ENCODE measurements at places on chromosomes 6 and 20. TPM values are rescaled to one million over a fixed set of nuclear protein-coding genes. Genes with fewer than 3 reads are reported as not detected.

DNA sequence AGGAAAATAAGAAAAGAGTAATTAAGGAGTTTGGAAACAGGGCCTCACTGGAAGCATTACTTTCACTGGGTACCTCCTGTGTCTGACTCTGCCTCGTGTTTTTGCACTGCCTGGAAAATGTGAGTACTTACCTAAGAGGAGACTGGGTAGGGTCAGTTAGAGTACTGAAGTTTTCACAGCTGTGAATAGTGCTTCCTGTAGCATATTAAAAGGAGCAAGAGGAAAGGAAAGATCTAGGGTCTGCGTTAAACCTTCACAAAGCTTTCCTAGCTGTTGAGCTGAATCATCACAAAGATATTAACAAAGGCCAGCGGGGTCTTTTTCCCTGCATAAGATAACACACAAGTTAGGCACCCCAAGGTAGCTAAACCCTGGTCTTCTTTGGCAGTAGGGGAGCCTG lies 82.3 kb downstream of the MLIP start:
- H3K27me3 ChIP-seq, result no peaks in the 10 kb centered on the region
- H3K4me3 ChIP-seq, result no peak overlapping the region
- H3K27ac ChIP-seq, result no peak overlapping the region
- peaks cover 10% of the 10 kb centered on the region for H3K4me1 ChIP-seq
- H3K36me3 ChIP-seq, result no peaks in the 10 kb centered on the region

- no peaks in the 10 kb centered on the region for H3K4me1 ChIP-seq
- H3K27ac ChIP-seq, result no peak overlapping the region
- no peaks in the 10 kb centered on the region for H3K36me3 ChIP-seq
- no peak overlapping the region for H3K4me3 ChIP-seq
These were observed 860.4 kb downstream of the EPHA7 start for GRCh38 chr6:92559003-92559402.

DNA sequence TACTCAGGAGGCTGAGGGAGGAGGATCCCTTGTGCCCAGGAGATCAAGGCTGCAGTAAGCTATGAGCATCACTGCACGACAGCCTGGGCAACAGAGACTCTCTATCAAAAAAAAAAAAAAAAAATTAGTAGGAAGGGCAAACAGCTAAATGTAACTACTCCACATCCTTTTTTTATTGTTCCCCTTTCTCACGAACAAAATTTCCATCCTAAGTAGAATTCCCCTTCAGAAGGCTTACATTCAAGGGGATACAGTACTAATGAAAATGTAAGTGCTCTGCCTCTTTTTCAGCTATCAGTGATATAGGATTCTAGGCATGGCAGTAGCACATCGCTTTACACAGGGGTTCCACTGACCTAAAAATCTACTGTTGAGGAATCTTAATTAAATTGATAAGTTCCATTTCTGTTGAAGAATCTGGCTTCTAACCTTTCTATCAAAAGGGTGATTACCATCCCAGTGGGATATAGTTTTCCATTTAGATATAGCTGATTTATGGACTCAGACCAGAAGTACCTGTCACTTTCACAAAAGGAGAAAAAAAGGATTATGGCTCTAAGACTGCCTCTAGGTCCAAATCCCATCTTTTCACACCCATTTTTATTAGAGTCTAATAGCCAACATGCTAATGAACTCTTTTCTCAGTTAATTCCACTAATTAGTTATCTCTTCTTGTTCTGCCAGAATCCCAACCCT lies 2.6 kb downstream of the B4GALT5 start:
- DNase-seq, result no peak
- no peaks in the 10 kb centered on the region for H3K36me3 ChIP-seq
- H3K4me3 ChIP-seq, result peak overlapping the region; percentile 99
- H3K27ac ChIP-seq, result no peak overlapping the region
- peaks cover 72% of the 10 kb centered on the region for H3K4me1 ChIP-seq
- H3K27me3 ChIP-seq, result no peaks in the 10 kb centered on the region

DNA sequence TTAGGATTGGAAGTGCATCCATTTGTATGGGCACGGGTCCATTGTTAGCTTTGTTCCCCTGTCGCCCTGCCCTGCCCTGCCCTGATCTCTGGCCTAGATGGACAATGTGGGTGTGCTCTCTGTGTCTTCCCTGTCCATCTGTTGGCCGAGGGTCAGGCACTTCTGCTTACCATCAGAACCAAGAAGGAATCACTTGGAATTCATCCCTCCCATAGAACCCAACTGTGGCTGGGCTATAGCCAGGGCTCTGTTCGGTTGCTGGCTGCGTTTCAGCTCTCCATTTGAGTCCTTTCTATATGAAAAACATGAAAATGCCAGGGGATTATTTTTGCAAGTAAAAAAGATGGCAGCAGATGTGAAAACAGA lies 26.6 kb upstream of the TULP4 start:
- H3K36me3 ChIP-seq, result no peaks in the 10 kb centered on the region
- peak overlapping the region; percentile 77 for H3K27ac ChIP-seq
- H3K27me3 ChIP-seq, result no peaks in the 10 kb centered on the region
- no peak overlapping the region for H3K4me3 ChIP-seq

DNA sequence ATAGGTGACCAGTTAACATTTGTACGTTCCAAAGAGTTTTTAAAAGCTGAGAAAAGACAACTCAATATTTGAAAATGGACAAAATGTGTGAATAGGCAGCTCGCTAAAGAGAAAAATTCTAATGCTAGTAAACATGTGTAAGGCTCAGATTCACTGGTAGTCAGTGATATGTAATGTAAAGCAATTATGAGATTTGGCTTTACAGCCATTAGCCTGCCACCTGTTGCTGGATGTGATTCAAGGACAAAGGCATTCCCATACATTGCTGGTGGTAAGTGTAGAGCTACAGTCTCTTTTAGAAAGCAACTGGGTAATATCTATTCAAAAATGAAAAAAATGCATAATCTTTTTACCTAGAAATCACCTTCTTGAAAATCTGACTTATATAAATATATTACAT lies 114.3 kb downstream of the COL19A1 start:
- H3K27me3 ChIP-seq, result no peaks in the 10 kb centered on the region
- DNase-seq, result no peak
- H3K36me3 ChIP-seq, result no peaks in the 10 kb centered on the region
- no peak overlapping the region for H3K4me3 ChIP-seq
- no peak overlapping the region for H3K27ac ChIP-seq
- no peaks in the 10 kb centered on the region for H3K4me1 ChIP-seq

DNA sequence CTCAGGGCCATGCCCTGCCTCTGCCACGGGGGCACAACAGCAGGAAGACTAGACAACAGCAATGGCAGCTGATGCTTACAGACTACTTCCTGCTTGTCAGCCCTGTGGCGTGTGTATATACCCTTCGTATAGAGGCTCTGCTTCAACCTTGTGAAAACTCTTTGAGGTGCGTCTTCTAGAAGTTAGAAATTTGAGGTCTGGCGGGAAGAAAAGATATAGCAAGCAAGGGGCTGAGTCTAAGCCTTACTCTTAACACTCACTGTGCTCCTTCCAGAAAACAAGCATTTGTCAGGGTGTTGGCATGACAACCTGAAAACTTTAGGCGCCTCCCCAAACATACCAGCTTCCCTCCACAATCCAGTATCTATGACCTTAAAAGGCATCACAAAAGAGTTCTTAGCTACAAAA lies 33.3 kb downstream of the JPH2 start:
- peaks cover 3% of the 10 kb centered on the region for H3K36me3 ChIP-seq
- DNase-seq, result no peak
- peaks cover 65% of the 10 kb centered on the region for H3K4me1 ChIP-seq
- no peaks in the 10 kb centered on the region for H3K27me3 ChIP-seq
- no peak overlapping the region for H3K4me3 ChIP-seq

NKAIN2 gene
- 0.66 TPM for total RNA-seq

COL12A1 gene
- total RNA-seq, result 309 TPM

Data from esophagus muscularis mucosa (tissue), 4 donors.